A549 (cell line): ENCODE measurements at places on chromosomes 16 and 17. TPM values are rescaled to one million over a fixed set of nuclear protein-coding genes. Genes with fewer than 3 reads are reported as not detected.

DNA sequence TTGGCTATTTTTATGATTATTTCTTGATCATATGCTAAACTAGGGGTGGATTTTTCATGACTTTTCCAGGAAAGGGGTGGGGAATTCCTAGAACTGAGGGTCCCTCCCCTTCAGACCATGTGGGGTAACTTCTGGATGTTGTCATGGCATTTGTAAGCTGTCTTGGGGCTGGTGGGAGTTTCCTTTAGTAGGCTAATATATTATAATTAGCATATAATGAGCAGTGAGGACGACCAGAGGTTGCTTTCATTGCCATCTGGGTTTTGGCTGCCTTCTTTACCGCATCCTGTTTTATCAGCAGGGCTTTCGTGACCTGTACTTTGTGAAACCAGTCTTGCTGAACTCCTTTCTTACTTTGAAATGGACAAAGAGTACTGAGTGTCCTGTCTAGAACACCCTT is 40.4 kb upstream of the ABCA5 start:
- no peak for DNase-seq

GRCh38 chr16:61579195-61579594 is 457.0 kb downstream of the CDH8 start:
- DNase-seq: no peak

GRCh38 chr17:50903604-50904517 is 37.7 kb upstream of the TOB1 start:
- no peak for DNase-seq

DNA sequence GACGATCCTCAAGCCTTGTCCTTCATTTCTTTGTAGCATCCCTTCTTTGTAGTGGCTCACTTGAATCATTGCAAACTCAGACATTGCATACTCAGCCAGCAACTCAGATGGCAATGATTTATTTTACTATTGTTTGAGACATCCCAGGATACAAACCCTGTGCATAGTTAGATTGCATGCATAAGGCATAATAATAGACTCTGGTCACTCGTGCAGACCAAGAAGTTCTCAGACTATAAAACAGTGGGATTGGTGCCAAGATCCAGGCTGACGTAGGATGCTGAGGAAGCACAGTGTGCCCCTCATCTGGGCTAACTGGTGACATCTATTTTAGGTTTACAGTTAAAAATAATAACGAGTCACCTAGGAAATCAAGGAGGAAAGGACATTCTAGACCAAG is 142.3 kb downstream of the PMP22 start:
- no peak for DNase-seq

DNA sequence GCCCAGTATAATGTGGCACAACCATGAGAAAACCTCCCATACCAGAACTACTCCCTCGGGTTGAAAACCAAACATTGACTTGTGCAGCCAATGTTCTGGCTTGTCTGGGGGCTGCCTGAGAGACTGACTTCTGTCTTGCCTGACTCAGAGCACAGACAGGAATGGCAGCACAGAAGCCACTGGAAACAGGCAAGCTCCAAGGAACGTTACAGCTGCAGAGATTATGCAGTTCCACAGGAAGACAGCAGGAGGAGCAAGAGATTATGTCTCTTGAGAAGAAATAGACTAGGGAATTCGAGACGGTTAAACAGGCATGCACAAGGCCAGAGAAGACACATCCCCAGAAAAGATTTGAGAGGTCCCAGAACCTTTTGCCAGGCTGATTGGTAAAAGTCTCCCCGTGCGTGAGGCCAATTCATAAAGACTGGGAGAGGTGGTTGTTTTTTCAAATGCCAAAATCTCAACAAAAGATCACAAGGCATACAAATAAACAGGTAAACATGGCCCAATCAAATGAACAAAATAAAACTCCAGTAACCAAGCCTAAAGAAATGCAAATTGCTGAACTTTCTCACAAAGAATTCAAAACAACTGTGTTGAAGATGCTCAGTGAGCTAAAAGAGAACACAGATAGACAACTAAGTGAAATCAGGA is 90.6 kb upstream of the CDH5 start:
- peak; percentile 65 for DNase-seq

GRCh38 chr16:4138713-4139112 is 22.5 kb upstream of the ADCY9 start:
- no peak for DNase-seq

NPIPB13 gene
- polyA plus RNA-seq: 1.00 to 1.5 TPM (median 1.1 TPM) in 3 replicates

SLC13A2 gene
- not detected in 3 replicates for polyA plus RNA-seq
